ENCODE measurements at places on chromosomes 13 and 19.

DNA sequence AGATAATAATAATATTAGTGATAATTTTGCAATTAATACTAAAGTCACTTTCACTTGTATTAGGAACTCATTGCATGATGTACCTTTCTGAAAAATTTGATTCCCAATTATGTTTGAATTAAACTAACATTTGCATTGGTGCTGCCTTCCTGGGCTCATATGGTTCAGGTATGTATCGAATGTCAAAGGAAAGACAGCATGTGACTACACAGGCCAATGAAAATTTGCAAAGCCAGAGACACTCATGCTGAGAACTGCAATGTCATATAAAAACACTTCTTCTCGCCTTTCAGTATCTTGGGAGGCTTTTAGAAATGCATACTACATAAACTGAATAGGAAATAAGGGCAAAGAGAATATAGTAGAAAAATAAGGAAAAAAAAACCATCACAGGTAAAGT is 44.3 kb downstream of the RAP2A start:
- peak; percentile 48 for DNase-seq

DNA sequence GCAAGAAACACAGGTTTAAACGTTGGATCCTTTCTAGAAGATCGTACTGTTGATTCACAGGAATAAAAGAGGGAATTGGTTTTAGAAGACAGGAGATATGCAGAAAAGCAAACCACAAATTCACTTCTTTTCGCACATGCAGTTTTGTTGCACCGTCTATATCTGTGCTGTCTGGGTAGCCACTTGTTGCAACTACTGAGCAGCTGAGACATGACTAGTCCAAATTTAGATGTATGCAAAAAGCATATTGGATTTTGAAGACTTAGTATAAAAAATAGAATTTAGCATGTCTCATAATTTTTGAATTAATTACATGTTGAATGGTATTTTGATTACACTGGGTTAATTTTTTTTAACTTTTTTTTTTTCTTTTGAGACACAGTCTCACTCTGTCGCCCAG is 176.3 kb downstream of the KLF12 start:
- DNase-seq: no peak

GRCh38 chr19:23887642-23888041 is 27.0 kb upstream of the ZNF726 start:
- no peak for DNase-seq

GRCh38 chr13:100611678-100612492 is 23.3 kb upstream of the GGACT start:
- no peak for DNase-seq

- peak; percentile 86 for DNase-seq
Observed at GRCh38 chr13:32164622-32165268, 133.2 kb downstream of the FRY start.

GRCh38 chr13:27442071-27442647 is 8.2 kb downstream of the MTIF3 start:
- peak; percentile 95 for DNase-seq

DNA sequence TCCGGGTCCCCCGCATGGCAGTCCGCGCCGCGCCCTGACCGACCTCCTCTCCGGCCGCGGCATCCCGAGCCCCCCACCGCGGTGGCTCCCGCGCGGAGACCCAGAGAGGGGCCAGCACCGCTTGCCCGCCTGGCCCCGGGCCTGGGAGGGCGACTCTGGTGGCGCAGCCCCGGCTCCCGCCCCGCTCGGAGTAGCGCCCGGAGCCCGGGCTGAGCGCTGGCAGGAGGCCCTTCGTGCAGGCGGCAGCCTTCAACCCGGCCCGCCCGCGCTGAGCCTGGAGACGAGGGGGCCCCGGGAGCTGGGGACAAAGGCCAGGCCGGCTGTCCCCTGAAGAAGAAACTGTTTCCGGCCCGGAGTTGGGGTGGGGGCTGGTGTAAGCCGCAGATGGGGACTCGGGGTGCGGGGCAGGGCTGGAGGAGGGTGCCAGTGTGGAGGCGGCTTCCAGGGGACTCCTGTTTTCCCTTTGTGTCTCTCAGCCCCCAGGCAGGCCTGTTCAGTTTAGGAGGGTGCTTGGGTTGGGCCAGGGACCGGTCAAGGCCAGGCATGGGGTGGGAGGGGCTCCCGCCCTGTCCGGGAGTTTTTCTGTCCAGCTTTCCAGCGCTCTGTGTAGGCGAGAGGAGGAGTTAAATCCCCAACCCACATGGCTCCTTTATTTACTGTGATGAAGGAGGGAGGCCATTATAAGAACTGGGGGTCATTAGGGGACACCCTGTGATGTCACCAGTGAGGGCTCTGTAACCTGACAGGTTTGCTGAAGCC is 935 bp downstream of the LRP3 start:
- DNase-seq: peak; percentile 70

- DNase-seq: no peak
Observed at GRCh38 chr13:93320942-93321341, 94.3 kb downstream of the GPC6 start.

GRCh38 chr19:38229585-38230073 is 5.6 kb upstream of the DPF1 start:
- peak; percentile 79 for DNase-seq

GRCh38 chr13:44403461-44404056 is 29.9 kb downstream of the SERP2 start:
- peak; percentile 85 for DNase-seq

DNA sequence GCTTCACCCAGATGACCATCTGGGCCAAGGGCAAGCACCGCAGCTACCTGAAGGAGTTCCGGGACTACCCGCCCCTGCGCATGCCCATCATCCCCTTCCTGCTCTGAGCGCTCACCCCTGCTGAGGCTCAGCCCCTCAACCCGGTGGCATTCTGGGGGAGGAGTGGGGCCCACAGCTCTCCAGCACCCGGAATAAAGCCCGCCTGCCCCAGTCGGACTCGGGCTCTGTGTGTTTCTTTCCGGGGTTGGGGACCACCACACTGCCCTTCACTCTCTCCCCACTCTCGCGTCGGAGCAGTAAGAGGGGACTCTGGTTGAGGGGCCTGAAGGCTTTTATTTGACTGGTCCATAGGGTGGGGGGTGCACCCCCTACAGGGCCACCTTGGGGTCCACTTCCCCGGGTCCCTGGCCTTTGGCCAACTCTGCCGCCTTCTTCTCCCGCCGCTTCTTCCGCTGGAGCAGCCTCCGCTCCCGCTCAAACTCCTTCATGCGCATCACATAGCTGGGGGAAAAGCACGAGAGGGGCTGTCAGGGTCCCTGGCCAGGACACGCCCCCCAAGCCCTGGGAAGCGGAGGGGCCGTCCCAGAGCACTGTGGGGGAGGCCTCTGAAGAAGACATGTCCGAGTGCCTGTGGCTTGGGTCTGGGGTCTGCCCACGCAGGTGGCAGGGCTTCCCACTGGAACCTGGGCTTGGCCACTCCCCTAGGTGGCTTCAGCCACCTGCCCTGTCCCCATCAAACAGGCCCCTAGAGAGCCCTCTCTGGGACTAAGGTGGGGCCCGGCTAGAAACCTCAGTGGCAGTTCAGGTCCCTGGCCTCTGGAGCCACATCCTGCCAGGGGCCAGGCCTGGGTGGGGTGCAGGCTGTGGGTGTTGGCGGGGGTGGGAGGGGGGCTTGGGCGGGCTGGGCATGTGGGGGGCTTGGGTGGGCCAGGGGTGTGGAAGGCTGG is 5.8 kb downstream of the NDUFB7 start:
- DNase-seq: no peak

DNA sequence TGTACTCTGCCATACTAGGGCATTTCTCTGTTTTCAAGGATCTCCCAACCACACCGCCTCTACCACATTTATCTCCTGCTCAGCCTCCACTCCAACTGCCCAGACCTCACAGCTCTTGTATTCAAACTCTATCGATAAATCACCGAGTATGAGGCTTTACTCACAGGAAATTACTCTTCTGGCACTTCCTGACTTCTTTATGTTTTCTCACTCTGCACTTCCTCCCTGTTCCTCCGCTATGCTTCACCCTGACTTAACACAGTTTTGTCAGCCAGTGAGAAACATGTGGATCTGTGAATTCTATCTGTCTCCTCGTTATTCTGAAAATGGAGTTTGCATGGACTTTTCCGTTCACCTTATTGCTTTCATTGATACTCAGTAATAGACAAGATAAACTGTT is 2.6 kb upstream of the CARD8 start:
- DNase-seq: no peak

- DNase-seq: no peak
Observed at GRCh38 chr19:40274585-40275544, 10.3 kb downstream of the AKT2 start.

- no peak for DNase-seq
Observed at GRCh38 chr13:40340368-40341095, 325.9 kb downstream of the FOXO1 start.

DNA sequence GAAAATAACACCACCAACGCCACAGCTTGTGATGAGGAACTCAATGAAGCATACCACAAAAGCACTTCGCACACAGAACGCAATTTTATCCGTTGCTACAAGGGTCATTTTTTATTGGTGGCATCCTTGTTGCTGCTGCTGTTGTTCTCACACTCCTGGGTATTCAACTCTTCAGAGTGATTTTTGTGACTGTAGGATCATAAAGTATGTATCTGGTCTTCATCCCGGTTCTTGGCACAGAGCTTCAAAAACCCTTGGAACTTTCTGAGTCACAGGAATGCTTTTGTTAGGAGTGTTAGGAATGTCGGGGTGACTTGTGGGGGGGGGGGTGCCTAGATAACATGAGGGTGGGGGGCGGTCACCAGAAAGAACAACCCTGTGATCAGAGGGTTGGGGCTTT is 108.4 kb downstream of the ZNF557 start:
- DNase-seq: no peak

DNA sequence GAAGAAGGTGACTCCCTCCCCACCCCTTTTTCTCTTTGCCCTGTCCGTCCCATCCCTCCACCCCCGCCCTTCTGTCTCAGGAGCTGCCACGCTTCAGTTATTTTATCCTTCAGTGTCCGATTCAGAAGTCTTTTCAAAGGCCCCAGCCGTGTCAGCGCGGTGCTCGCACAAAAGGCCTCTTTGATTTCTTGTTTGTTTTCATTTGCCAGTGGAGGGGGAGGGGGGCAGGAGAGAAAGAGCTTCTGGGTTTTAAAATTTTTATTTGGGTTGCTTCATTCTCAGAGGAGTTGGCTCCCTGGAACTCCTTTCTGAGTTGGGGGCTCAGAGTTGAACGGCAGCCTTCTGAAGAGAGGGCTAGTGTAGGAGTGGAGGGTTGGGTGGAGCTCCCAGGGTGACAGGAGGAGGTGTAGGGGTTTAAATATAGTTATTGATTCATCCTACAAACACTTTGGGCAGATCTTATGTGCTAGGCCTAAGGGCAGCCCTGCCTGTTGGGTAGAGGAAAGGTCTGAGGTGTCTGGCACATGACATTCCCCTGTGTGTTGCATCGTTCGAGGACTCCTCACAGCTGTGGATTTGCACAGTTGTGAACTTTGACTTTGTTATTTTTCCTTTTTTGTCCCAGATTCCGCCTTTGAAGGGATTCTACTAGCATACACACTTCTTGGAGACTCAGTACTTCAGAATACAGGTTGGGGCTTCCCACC is 36.8 kb downstream of the NFIX start:
- DNase-seq: peak; percentile 63

DNA sequence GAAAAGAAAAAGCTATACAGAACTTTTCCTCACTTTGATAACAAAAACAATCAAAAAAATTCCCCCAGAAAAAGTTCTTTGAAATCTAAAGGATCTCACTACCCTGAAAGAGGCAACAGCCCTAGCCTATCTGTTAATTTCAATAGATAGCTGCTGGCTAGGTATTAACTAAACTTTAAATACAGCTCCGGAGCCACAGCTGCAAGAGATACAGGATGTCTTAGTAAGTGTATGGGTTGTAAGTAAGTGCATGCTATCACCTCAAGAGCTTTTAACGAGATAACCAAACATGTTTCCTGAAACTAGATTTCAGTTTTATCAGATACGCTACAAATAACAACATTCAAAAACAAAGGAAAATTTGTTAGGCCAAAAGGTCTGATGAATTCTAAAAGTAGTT is 148.4 kb downstream of the KLF12 start:
- DNase-seq: no peak

- no peak for DNase-seq
Observed at GRCh38 chr13:77894743-77895142, 23.9 kb downstream of the EDNRB start.

DNA sequence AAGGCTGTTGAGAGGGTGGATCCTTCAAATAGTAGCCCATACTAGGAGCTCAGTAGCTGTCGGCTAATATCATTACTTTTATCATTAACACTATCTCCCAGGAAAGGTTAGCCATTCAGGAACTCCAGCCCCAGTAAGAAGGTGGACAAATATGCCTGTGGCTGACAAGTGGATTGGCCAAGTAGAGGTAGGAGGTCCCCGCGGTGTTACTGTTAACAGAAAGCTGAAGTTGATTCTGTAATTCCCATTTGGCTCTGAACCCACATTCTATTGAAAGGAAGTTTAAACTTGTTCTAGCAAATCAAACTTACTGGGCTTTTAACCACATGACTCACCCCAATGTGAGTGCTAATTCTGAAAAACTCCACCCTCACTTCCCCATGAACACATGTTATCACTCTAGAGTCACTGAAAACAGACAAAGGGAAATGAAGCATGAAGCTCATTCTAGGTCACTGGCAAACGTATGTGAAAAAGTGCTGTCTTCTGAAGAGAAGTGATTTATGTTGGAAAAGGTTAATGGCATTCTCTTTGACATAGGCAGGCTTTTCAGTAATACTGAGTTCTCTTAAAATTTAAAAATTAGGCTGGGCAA is 273.5 kb downstream of the FGF14 start:
- DNase-seq: no peak

DNA sequence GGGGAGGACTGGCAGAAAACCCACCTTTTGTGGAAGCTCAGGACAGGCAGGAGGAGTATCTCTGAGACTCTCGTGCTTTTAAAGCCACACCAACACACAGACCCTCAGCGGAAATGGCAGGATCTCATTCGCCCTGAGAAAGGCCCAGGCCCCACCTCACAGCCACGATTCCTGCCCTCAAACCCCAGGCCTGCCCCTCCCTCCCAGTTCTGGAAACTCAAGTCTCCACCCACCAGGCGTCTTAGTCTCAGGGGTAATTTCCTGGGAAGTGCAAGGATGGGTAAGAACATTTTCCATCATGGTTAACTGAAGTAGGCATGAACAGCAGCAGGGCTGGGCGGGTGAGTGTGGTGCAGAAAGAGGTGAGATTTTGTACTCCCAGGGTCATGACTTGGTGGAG is 8.0 kb upstream of the PDE4C start:
- DNase-seq: no peak
